ENCODE measurements at places on chromosomes 6 and 20.

GRCh38 chr6:136526196-136526930 is 23.9 kb downstream of the MAP7 start:
- no peaks in the 10 kb centered on the region for H3K27me3 ChIP-seq
- no peak for DNase-seq
- H3K4me1 ChIP-seq, result peaks cover 9% of the 10 kb centered on the region
- H3K36me3 ChIP-seq, result no peaks in the 10 kb centered on the region

- H3K36me3 ChIP-seq, result no peaks in the 10 kb centered on the region
- H3K27me3 ChIP-seq, result no peaks in the 10 kb centered on the region
- H3K27ac ChIP-seq, result no peak overlapping the region
- no peak overlapping the region for H3K4me3 ChIP-seq
- no peaks in the 10 kb centered on the region for H3K4me1 ChIP-seq
These were observed 6.4 kb downstream of the MYLK4 start for GRCh38 chr6:2744209-2744771.

DNA sequence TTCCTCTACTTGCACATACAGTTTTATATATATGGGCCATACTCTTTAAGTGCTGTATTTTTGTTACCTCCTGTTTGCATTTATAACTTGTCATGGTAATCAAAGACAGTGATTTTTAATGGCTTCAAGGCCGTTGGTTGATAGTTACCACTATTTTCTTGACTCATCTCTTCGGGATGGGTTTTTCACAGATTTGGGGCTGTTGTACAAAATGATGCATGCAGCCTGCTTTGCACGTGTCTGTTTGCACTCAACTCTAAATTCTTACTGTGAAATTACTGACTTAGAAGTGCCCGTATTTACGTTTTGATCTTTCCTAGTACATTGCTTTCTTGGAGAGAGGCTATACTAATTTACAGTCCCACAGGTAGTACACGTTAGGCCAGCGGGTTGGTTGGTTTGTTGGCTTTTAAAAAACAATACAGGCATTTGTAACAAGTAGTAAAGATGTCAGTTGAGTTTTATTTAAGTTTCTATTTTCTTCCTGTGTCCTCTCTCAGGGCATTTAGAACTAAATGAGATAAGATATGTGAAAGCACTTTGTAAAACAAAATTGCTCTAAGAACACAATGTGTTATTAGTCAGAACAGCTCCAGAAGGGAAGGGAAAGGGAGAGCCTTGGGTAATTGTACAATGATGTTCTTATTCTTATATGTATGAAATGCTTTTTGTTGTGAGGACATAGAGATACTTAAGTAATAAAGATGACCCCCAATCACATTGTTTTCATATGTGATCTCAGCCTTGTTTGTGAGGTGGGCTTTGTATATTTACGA is 11.7 kb downstream of the JARID2 start:
- no peaks in the 10 kb centered on the region for H3K27me3 ChIP-seq
- H3K27ac ChIP-seq, result no peak overlapping the region
- no peaks in the 10 kb centered on the region for H3K36me3 ChIP-seq
- H3K4me1 ChIP-seq, result peaks cover 87% of the 10 kb centered on the region
- DNase-seq, result no peak
- H3K4me3 ChIP-seq, result no peak overlapping the region

GRCh38 chr6:5984150-5985089 is 22.3 kb downstream of the NRN1 start:
- H3K27ac ChIP-seq, result no peak overlapping the region
- no peak for DNase-seq
- H3K4me3 ChIP-seq, result no peak overlapping the region
- no peaks in the 10 kb centered on the region for H3K36me3 ChIP-seq
- peaks cover 6% of the 10 kb centered on the region for H3K4me1 ChIP-seq
- H3K27me3 ChIP-seq, result no peaks in the 10 kb centered on the region

- H3K4me3 ChIP-seq, result no peak overlapping the region
- no peaks in the 10 kb centered on the region for H3K4me1 ChIP-seq
- no peaks in the 10 kb centered on the region for H3K36me3 ChIP-seq
- DNase-seq, result no peak
- no peak overlapping the region for H3K27ac ChIP-seq
These were observed 1955.7 kb upstream of the DEFB115 start for GRCh38 chr20:29301624-29302259.

- no peak for DNase-seq
- H3K27ac ChIP-seq, result no peak overlapping the region
- no peaks in the 10 kb centered on the region for H3K4me1 ChIP-seq
- no peaks in the 10 kb centered on the region for H3K36me3 ChIP-seq
- H3K4me3 ChIP-seq, result no peak overlapping the region
These were observed 644.3 kb upstream of the AGPAT4 start for GRCh38 chr6:161918109-161918531.

GRCh38 chr6:17628873-17629272 is 28.8 kb downstream of the FAM8A1 start:
- no peak overlapping the region for H3K27ac ChIP-seq
- peaks cover 24% of the 10 kb centered on the region for H3K4me1 ChIP-seq
- peaks cover 66% of the 10 kb centered on the region for H3K36me3 ChIP-seq
- no peak overlapping the region for H3K4me3 ChIP-seq
- no peak for DNase-seq

DNA sequence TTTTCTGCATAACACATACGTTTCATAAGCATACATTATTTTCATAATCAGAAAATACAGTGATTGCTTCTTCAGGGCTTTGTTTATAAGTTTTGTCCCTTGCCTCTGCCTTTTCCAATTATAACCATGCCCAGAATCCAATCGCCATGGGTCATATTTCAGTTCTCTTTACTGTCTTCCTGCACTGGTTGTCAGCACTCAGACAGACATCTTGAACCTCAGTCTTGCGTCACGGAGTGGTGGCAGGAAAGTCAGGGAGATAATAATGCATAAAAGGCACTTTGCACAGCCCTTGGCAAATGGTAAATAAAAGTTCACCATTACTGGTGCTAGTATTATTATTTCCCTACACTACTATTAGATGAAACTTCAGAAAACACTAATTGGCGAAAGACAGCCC is 7.2 kb downstream of the KIF16B start:
- no peaks in the 10 kb centered on the region for H3K4me1 ChIP-seq
- DNase-seq, result no peak
- no peak overlapping the region for H3K4me3 ChIP-seq
- no peaks in the 10 kb centered on the region for H3K27me3 ChIP-seq
- no peak overlapping the region for H3K27ac ChIP-seq
